ENCODE measurements at places on chromosomes 2 and 18. TPM values are rescaled to one million over a fixed set of nuclear protein-coding genes. Genes with fewer than 3 reads are reported as not detected.

The FER1L5 gene
- 0.15 TPM for polyA plus RNA-seq

The C2orf15 gene
- 6.6 TPM for polyA plus RNA-seq

The IGFBP5 gene
- 362 TPM for polyA plus RNA-seq

The VAMP8 gene
- polyA plus RNA-seq, result 604 TPM

The ST8SIA3 gene
- not detected for polyA plus RNA-seq

The CRYBA2 gene
- not detected for polyA plus RNA-seq

The ZSWIM2 gene
- not detected for polyA plus RNA-seq

The GAL3ST2 gene
- 0.39 TPM for polyA plus RNA-seq

The SMC6 gene
- polyA plus RNA-seq, result 4.8 TPM

The IER3IP1 gene
- polyA plus RNA-seq, result 31.9 TPM

The NT5C1B gene
- polyA plus RNA-seq, result not detected

The DSEL gene
- polyA plus RNA-seq, result 1.9 TPM

The SH3RF3 gene
- 1.7 TPM for polyA plus RNA-seq

The PLGLB2 gene
- polyA plus RNA-seq, result 1.3 TPM

The ACVR1C gene
- polyA plus RNA-seq, result 0.28 TPM

The VWC2L gene
- polyA plus RNA-seq, result not detected

The KIF1A gene
- polyA plus RNA-seq, result 0.58 TPM

The COLEC11 gene
- 34.6 TPM for polyA plus RNA-seq

The HOXD4 gene
- polyA plus RNA-seq, result 12.1 TPM

The KCNK3 gene
- polyA plus RNA-seq, result 2.1 TPM

The ITGB6 gene
- 13.4 TPM for polyA plus RNA-seq

The LIMS3 gene
- polyA plus RNA-seq, result 1.5 TPM

The SERPINB13 gene
- polyA plus RNA-seq, result not detected

The SLC9A4 gene
- 10.3 TPM for polyA plus RNA-seq

The CD8B2 gene
- polyA plus RNA-seq, result 0.71 TPM

The NAGK gene
- polyA plus RNA-seq, result 102 TPM

The PPM1G gene
- 50.7 TPM for polyA plus RNA-seq

The SIX3 gene
- 0.19 TPM for polyA plus RNA-seq

The TMEM198 gene
- polyA plus RNA-seq, result 4.2 TPM

The IL36G gene
- polyA plus RNA-seq, result 1.7 TPM

The REG3A gene
- polyA plus RNA-seq, result not detected

The SNORC gene
- polyA plus RNA-seq, result 3.3 TPM

The ALPP gene
- polyA plus RNA-seq, result not detected

The SOX11 gene
- polyA plus RNA-seq, result not detected

The SCYGR1 gene
- polyA plus RNA-seq, result not detected

The CRYGC gene
- polyA plus RNA-seq, result not detected

The KCNF1 gene
- polyA plus RNA-seq, result 0.67 TPM

The THUMPD2 gene
- polyA plus RNA-seq, result 9.2 TPM

The UGT1A10 gene
- 6.6 TPM for polyA plus RNA-seq

The CDH2 gene
- polyA plus RNA-seq, result 6.3 TPM

The RIT2 gene
- not detected for polyA plus RNA-seq

All from kidney (tissue), 22 donors.